ENCODE measurements at places on chromosomes 1 and 21.
A peak's percentile ranks its signal among the peaks of the same experiment; 100 is the strongest.

DNA sequence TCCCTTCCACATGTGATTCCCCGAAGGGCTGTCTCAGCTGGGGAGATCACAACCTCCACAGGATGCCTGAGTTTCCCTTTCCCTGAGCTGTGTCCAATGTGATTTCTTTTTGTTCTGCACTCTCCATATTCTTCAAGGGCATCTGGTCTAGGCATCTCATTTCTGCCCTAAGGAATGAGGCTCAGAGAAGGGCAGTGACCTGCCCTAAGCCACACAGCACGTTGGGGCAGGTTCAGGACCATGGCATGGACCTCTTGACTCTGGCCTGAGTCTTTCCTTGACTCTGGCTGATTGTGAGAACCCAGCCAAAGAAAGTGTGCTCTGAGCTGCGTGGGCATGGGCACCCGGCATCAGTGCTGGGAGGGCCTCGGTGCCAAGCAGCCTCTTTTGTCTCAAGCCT, 590.3 kb downstream of the PTPRU start:
- no peak for DNase-seq

DNA sequence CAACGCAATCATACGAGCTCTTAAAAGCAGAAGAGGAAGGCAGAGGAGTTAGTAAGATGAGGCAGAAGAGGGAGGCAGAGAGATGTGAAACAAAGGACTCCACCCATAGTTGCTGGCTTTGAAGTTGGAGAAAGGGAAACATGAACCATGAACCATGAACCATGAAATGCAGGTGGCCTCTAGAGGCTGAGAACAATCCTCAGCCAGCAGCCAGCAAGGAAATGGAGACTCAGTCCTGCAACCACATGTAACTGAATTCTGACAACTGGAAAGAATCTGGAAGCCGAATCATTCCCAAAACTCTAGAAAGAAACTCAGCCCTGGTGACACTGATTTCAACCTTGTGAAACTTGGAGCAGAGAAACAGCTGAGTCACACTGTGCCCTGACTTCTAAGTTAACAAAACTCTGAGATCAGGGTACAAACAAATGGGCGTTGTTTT, 10.1 kb downstream of the DIPK1A start:
- DNase-seq = no peak

DNA sequence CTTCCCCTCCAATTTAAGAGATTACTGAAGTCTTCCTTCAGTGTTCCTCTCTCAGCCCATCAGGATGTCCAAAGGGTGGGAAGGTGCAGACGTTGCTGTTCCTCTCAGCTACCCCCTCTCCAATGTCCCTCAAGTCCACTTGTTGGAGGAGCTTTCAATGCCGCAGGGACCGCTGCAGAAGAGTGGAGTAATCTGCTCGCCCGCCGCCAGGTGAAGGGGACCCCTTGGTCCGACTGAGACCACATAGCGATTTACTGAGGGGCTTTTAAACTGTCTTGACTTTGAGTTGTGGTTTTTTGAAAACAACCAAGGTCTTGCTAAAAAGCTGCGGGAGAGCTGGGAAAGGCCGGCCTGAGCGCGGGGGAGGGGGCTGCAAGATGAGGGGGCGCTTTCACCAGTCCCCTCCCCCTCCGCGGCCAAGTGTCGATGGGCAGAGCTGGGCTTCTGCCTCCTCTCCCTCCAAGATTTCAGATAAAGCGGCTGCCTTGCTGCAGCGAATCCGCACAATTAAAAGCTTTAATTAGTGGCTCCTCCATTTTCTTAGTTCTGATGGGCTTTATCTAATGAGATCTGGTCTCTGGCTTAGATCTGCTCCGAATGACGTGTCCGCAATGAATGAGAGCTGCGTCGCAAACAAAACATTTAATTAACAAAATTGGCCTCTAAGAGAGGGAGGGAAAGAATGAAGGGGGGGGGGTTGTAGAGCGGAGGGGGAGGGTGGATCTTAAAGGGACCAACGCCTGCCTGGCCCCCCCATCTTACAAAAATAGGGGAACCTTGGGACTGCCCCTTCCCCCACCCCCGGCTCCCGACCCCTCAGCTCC, 5.9 kb downstream of the LMO4 start:
- DNase-seq = peak; percentile 33

DNA sequence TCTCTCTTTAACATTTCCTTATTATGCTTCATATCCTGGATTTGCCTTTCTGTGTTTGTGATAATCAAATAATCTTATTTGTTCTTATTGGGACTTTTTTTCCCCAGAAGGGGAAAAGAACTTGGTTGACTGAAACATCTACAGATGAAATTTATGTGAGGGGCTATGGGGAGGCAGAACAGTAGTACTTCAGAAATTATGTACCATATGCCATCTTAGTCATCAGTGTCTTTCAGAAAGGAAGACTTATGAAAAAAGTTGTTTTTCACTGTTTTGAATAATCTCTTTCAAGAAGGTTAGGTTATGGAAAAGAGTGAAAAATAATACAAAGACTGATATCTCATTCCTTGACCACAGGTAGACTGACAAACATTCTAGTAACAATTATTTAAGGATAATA, 30.2 kb upstream of the TRAF5 start:
- DNase-seq = no peak

GRCh38 chr1:92913093-92913819, 48.0 kb downstream of the DIPK1A start:
- no peak for DNase-seq

- peak; percentile 84 for DNase-seq
Observed at GRCh38 chr1:37999430-38000232, 5.7 kb downstream of the FHL3 start.

GRCh38 chr1:161357073-161357472, 10.6 kb downstream of the CFAP126 start:
- no peak for DNase-seq

DNA sequence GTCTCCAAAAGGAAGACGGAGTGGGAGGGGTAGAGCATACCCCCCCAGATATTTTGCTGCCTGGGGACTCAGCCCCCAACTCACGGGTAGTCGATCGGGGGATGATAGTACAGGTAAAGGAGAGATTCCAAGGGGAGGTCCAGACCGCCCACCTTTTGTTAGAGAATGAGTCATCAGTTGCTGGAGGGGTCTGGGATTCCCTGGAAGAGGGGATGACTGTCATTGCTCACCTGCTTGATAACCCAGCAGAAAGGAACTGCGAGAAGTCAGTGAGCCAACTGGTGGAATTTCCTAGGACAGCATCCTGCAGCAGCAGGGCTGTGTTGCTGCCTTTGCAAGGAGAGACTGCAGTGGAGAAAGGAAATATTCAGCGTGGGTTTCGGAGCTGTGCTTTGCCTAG, 64.4 kb downstream of the MACF1 start:
- DNase-seq = no peak

- DNase-seq = no peak
Observed at GRCh38 chr1:224189561-224189960, 6.5 kb downstream of the DEGS1 start.

DNA sequence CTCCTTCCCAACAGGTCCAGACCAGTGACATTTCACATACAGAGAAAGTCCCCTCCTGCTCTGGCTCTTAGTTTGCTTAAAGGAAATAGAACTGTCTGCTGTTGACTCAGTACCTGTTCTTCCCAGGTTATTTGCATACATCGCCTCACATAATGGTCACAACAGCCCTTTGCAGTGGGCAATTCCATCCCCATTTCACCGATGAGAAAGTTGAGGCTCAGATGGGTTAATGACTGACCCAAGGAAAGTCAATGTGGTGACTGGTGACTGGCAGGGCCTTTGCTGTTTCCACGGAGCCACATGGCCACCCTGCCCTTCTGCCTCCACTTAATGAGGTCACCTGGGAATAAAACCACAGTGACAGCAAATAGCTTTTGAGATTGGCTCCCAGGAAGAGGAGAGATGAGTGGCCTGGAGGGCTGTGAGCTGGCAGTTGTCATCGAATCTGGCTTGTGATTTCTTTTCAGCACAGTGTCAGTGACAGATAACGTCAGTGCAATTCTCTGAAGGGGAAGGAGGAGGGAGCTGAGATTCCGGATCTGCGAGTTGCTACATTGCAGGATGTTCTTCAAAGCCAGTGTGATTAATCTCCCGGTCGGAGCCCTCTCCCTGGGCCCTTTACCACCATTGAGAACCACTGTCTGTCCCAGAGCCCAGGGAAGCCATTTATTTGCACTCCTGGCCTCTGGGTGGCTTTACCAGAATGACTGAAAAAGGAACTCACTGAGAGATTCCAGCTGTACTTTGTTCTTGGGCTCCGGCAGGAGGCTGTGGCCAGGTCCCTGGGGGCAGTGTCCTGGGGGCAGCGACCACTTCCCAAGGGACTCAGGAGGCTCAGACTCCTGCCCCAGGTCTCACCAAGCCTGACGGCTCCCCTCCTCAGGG, 117.2 kb downstream of the CNIH3 start:
- DNase-seq = no peak

GRCh38 chr1:4380564-4381168, 273.7 kb upstream of the AJAP1 start:
- no peak for DNase-seq

DNA sequence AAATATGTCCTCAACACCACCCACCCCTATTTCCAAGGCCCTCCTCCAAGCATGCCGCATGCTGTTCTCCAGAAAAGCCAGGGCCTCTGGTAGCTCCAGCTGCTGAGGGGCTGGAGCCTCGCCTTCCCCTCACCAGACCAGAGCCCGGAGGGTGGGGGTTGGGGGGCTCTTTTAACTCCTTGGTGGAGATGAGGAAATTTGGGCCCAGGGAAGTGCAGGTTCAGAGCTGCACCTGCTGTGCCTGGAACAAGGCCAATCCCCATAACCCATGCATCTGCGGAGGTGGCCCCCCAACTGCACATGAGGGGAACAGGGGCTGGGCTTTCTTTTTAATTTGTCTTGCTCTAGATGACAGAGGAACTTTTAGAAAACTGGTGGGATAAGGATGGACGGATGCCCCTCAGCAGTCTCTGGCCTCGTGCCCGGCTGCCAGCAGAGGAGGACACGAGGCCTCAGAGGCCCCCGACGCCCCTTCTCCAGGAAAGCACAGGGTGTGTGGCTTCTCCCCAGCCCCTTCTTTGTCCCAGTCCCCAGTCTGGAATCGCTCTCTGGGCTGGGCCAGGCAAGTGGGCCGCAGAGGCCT, 550 bp upstream of the SELENON start:
- no peak for DNase-seq

DNA sequence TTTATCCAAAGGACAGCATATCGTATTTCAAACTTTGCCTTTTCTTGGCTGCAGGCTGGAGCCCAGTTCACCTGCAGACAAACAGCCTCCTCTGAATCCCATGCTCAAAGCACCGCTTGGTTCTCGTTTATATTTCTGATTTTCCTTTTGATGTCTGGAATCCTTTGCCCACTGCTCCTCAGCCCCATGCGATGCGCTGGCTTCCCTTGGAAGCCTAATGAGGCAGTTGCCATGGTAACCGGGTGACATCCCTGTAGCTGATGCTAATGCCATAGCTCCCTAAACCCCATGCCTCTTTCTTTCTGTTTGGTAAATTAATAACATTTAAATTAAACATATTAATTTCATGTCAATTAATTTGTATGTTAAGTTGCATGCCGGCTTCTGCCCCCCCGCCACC, 327.1 kb downstream of the PRDM2 start:
- DNase-seq = no peak

DNA sequence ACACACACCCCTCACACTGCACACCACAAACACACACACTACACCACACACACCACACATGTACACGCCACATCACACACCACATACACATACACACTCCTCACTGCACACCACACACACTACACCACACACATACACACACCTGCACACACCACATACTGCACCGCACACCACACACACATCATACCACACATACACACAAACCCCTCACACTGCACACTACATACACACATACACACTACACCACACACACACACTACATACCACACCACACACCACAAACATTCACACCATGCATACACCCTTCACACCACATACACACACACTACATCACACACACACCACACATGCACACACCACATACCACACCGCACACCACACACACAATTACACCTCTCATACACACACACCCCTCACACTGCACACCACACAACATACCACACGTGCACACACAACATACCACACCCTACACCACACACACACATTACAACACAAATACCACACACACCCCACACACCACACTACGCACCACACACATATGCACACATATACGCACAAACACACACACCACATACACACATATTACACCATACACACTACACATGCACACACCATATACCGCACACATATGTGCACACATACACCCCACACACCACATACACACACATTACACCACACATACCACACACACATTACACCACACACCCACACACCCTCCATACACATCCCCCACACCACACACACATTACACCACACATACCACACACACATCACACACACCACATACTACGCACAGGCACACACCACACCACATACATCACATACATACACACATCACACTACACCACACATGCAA, 29.6 kb downstream of the RAB7B start:
- no peak for DNase-seq

- no peak for DNase-seq
Observed at GRCh38 chr1:203148127-203148526, 20.6 kb downstream of the ADORA1 start.

DNA sequence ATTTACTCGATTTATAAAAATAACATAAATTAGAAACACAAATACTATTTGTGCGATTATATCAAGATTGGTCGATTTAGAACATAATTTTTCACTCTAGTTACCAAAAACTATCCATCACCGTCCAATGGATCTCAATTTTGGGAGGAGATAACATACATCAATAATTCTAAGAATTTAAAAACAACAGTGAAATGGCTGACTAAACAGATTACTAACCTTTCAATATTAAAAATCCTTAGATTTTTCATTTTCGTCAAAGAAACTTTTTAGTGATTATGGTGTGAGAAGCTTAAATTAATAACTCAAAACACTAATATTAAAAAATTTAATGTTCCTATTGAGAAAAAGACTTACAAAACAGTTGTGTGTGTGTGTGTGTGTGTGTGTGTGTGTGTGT, 75.1 kb upstream of the RBM34 start:
- DNase-seq = no peak

Measured in dermis blood vessel endothelial cell (primary cell).